H54 (cell line): ENCODE measurements at places on chromosomes 5 and 9.

- no peak for DNase-seq
Measured at GRCh38 chr9:77954666-77955015, 77.0 kb downstream of the GNAQ start.

GRCh38 chr5:25688156-25688555 is 1043.4 kb upstream of the CDH10 start:
- DNase-seq = no peak

DNA sequence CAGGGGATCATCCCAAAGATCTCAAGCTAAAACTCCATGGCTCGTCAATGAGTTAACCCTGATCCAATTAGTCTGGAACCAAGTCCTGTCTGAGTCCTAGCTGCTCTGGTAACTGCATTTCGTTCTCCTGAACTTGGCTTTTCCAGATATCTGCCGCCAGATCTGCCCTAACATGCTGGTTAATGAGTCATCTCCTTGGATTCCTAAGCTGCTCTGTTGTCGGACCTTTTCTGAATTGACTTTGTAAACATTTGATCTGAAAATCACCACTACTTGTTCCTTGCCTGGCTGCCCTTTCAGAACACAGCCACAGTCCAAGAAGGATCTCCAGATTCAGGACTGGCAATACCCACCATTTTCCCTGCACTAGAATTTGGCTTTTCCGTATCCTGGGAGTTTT is 473.0 kb downstream of the ZSWIM6 start:
- peak; percentile 7 for DNase-seq

- DNase-seq = no peak
Measured at GRCh38 chr5:118882666-118883065, 105.7 kb downstream of the DTWD2 start.

DNA sequence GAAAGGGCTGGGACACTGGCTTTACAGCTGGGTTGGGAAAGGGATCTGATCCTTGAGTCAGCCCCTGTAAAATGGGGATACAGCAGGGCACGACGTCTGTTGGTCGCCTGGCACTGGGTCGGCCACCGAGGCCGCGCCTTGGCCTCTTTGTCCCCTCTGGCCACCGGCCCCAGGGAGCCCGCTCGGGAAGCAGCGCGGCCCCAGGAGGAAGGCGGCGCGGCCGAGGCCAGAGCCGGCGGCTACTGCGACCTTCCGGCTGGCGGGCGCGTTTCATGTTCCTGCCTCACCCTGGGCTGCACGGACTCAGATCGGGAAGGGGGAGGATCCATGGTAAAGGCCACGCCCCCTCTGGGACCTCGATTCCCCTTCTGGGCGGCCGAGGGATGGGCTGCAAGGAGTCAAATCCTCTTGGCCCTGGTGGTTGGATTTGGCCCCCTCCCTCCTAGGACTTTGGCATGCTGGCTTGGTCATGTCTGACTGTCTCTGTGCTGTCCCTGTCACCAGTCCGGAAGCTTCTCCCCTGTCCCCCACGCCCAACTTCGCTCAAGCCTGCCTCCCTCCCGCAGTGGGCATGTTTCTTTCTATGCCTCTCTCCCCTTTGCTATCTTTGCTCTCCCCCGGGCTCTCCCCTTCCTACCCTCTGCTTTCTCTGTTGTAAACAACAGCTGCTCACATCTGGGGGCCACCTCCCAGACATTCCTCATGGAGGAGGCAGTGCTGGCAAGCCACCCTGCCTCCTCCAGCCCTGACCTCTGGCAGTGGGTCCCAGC is 25.8 kb downstream of the FPGS start:
- DNase-seq = no peak

GRCh38 chr5:137735555-137736284 is at the start of gene KLHL3:
KLHL3 (minus strand) TSS chr5:137736089; CDS start chr5:137735646, 443 bp downstream.
- peak; percentile 8 for DNase-seq

DNA sequence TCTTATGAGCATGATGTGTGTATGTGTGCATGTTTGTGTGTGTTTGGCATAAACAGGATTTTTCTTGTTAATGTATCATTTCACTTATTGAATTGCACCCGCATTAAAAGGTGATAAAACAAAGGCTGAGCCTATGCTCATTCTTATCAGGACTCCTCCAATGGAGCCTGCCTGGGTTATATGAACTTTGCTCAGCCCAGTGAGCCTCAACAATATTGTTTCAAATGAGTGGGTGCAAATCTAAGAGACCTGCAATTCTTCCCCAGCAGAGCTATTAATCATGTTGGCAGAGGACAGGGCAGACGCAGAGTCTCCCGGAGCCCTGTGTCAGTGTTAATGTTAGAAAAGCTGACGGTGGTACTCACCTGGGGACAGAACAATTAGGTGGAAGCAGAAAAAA is 71.6 kb downstream of the SH3RF2 start:
- DNase-seq = no peak

- no peak for DNase-seq
Measured at GRCh38 chr5:130529511-130530485, 625.5 kb downstream of the CHSY3 start.

DNA sequence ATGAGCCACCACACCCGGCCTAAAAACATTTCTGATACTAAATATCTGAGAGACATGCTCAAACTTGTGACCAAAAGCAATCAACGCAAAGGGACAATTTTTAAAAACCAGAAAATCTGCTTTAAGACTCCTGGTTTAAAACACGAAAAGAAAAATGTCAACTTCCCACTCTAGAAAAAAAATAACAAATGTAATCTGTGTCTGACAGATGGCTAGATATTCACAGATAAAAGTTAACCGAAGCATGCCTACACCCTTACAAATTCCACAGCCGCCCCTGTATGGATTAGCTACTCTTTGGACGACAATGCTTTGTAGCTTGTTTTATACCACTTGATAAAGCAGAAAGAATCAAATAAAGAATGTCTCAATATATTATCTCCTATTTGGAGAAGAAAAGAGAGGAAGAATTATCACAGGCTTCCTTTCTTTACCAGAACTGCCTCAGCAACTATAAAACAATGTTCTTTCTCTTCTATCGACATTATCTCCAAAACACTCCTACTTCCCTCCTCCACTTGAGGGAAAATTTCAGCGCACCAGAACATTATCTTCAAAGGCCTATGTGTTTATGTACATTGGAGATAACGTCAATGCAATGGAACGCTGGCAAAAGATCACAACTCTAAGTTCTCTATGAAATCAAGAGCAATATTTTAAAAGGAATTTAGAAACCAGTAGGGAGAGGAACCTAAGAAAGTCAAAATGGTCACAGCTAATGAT is 26.2 kb downstream of the CEMIP2 start:
- DNase-seq = no peak

GRCh38 chr5:132526290-132526973 is 16.9 kb downstream of the IL5 start:
- peak; percentile 64 for DNase-seq

DNA sequence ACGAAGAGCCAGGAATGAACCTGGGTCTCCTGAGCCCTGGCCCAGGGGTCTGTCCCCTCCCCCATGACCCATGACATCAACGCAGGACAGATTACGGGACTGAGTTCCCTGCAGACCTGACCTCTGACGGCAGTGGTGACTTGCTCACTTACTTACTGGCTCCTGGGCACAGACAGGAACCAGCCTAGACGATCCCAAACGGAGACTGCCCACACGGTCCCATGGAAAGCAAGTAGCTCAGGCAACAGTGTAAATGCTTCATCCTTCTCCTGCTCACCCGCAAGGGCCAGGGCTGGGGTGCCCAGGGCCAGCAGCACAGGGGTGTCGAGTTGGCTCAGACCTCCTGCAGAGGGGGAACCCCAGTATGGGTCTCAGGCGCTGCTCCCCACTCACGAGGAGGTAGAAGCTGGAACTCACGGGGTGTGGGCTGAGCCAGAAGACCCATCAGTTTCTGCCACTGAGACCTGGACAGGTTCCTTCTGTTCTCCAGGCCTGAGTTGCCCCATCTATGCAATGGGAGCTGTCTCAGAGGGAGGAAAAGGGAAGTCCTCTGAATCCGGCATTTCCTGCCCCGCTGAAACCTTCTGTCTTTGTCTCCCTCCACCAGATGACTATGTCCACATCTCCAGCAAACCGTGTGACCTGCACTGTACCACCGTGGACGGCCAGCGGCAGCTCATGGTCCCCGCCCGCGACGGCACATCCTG is 5.6 kb downstream of the ADAMTSL2 start:
- DNase-seq = no peak

DNA sequence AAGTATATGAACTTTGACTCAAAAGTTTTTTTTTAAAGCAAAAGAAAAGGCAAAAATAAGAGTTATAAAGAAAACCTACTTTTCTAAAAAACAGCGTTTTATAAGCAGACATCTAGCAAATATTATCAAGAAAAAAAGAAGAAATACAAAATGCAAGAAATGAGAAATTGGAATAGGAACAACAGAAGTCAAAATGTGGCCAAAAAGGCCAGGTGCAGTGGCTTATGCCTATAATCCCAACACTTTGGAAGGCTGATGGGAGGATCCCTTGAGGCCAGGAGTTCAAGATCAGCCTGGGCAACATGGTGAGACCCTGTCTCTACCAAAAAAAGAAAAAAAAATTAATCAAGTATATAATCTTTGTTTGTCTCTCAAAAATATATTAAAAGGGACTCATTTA is 35.9 kb downstream of the APTX start:
- DNase-seq = no peak

- no peak for DNase-seq
Measured at GRCh38 chr9:8855046-8855445, 1055.5 kb upstream of the DMAC1 start.

- no peak for DNase-seq
Measured at GRCh38 chr5:143812085-143812705, at the start of gene HMHB1. HMHB1 (plus strand) TSS chr5:143812161.

GRCh38 chr9:116157436-116158138 is 4.0 kb downstream of the PAPPA start:
- DNase-seq = no peak

DNA sequence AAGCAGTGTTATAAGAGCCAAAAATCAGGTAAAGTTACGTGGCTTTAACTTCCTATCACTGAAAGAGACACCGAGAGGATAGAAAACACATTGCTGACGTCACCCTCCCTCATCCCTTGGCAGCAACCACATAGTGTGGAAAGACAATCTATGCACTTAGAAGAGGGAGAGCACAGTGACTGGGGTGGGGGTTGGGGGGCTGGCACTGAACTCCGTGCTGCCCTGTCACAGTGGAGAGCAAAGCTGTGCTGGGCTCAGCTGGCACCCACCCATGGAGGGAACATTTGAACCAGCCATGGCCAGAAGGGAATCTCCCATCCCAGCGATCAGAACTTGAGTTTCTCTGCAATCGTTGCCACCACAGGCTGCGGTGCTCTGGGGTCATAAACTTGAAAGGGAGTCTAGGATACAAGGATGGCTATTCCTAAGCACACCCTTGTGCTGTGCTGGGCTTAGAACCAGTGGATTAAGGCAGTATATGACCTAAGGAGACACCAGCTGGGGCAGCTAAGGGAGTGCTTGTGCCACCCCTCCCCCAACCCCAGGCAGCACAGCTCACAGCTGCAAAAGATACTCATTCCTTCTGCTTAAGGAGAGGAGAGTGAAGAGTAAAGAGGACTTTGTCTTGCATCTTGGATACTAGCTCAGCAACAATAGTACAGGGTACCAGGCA is 73.4 kb downstream of the KIAA0825 start:
- DNase-seq = no peak

GRCh38 chr9:73093740-73094379 is 57.8 kb upstream of the ANXA1 start:
- no peak for DNase-seq

DNA sequence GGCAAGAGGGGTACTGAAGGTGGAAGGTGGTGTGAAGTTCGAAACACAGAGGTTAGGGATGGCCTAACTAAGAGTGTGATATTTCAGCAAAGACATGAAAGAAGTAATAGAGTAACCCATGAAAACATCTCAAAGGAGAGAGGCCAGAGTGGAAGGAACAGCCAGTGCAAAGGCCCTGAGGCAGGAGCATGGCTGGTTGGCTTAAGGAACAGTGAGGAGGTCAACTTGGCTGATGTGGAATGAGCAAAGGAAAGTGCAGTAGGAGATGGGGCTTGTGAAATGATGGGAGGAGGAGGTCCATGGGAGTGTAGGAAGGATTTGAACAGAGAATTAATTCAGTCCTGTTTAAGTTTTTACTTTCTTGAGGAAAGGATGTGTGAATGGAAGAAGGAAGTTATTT is 178.3 kb upstream of the ZNF608 start:
- DNase-seq = no peak

- DNase-seq = no peak
Measured at GRCh38 chr5:156623381-156624040, 226.6 kb upstream of the PPP1R2B start.

- DNase-seq = peak; percentile 49
Measured at GRCh38 chr9:85743275-85744128, 1.7 kb upstream of the AGTPBP1 start.

- no peak for DNase-seq
Measured at GRCh38 chr5:178441486-178442270, 148.5 kb downstream of the COL23A1 start.

DNA sequence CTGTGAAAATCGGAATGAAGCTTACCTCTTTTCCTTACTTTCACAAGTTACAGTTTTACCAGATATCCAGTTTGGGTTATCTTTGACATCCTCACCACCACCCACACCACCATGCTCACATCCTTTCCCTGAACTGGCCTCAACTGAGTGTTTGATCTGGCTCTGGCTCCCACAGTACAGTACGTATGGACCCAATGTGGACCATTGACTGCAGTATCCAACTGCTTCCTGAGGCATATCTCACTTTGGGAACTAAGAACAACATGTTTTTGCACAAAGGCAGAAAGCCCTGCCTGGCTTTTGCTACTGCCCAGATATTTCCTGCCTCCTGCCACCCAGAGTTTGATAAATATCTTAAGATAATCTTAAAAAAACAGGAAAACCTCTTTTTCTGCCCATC is 1232.0 kb upstream of the CDH18 start:
- DNase-seq = no peak

- no peak for DNase-seq
Measured at GRCh38 chr9:99135456-99135855, 30.5 kb downstream of the TGFBR1 start.

- peak; percentile 49 for DNase-seq
Measured at GRCh38 chr9:105385381-105385985, 62.4 kb upstream of the FSD1L start.

- no peak for DNase-seq
Measured at GRCh38 chr5:32909207-32909606, 198.1 kb downstream of the NPR3 start.

DNA sequence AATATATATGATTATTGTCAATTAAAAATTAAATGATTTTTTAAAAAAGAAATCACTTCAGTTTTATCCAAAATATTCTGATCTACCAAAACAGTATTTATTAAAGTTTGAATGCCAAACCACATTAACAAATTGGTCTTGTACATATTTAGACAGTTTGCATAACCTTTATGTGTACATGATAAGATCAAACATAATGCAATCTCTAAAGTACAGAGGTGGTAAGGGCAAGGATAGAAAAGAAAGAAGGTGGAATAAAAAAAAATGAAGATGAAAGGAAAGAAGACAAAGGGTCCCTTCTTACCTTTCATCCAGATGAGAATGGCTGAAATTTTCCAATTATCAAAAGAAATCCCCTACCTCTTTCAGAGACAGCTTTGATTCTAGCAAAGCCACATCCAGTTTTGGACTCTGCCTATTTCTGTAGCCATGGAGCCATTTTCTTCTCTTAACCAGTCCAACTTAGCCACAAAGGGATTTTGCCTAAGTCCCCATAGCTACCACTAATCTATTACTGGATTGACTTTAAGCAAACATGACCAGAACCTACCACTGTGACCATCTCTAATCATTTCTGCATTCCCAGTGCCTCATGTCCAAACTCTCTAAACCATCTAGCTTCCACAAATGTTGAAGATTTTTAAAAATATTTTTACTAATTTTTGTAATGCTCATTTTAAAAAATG is 133.3 kb upstream of the TRPM3 start:
- DNase-seq = no peak
